ENCODE measurements at places on chromosomes 12 and 14. TPM values are rescaled to one million over a fixed set of nuclear protein-coding genes. Genes with fewer than 3 reads are reported as not detected.

- DNase-seq, result no peak
These were observed 34.3 kb upstream of the TMEM132D start for GRCh38 chr12:129938089-129938488.

DNA sequence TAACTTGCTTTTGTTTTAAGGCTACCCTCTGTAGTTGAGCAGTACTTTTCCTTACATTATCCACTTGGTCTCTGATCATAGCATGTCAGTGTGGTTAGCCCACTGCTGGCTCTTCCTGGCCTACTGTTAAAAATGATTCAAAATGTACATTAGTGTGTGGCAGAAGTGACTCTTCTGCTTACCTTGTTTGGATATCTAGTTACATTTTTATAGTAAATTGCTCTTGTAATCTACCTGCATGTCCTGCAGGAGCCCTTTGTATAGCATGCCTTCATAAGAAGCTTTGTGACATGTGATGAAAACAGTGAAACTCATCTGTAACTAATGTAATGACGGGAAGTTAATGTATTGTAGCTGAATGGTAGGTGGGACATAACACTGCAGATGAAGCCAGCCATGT is 8.1 kb downstream of the SPATS2 start:
- DNase-seq, result no peak

DNA sequence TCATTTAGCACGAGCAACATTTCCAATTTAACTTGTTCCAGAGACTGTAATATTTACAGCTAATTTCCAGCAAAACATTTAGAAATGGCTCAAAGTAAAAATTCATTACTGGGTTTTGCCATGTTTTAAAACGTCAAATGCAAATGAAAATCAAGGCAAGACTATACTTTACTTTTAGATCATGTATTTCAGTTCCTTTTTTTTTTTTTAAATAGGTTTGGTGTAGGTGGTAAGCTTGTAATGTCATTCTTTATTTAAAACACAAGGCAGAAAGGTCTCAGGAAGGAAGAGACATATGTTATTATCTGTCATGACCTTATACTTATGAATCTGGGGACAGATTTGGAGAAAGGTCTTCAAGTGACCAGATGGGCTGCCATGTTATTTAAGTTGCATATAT is 54.1 kb downstream of the GRIP1 start:
- DNase-seq, result no peak

ANKRD33 gene
- total RNA-seq, result not detected

DNA sequence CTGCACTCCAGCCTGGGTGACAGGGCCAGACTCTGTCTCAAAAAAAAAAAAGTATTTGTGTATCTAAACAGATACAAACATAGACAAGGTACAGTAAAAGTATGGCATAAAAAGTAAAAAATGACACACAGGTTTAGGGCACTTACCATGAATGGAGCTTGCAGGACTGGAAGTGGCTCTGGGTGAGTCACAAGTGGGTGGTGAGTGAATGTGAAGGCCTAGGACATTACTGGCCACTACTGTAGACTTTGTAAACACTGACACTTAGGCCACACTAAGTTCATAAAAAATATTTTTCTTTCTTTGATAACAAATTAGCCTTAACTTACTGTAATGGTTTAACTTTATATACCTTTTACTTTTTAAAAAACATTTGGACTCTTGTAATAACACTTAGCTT is 38.0 kb upstream of the EIF5 start:
- no peak for DNase-seq

GRCh38 chr12:4830556-4831210 is 79.0 kb upstream of the KCNA1 start:
- no peak for DNase-seq

STYK1 gene
- not detected for total RNA-seq
